Cerebellar nuclear complex (tissue), 1 donor: ENCODE measurements at places on chromosomes 12 and 14.

DNA sequence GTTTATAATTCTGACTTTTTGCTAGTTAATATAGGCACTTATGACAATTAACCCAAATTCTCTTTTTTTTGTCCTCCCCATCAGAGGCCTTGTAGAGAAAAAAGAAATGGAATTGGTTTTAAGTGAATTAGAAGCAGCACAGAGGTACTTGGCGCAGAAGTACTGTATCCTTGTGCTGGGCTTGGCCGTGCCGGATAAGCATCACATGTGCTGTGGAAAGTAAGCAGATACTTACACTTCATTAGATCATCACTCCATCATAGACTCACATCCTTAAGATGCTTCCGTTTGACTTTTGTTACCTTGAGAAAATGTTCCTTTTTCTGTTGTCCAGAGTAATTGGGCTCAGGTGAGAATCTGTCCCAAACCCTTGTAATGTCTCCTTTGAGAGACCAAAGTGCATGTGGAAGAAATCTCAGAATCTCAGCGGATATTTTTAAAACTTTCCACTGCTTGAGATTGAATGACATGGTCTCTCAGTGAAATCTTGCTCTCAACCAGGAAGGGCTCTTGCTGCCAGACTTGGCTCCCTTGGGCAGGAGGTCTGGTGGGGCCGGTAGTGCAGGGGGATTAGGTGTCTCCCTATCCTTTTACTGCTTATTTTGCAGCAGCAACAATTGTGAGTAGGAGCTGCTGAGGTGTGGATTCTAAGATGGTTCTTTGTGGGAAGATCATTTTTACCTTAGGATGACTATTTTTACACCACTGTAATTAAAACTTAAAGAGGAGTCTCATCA is 24.8 kb downstream of the PPP1R36 start:
- no peak for DNase-seq

DNA sequence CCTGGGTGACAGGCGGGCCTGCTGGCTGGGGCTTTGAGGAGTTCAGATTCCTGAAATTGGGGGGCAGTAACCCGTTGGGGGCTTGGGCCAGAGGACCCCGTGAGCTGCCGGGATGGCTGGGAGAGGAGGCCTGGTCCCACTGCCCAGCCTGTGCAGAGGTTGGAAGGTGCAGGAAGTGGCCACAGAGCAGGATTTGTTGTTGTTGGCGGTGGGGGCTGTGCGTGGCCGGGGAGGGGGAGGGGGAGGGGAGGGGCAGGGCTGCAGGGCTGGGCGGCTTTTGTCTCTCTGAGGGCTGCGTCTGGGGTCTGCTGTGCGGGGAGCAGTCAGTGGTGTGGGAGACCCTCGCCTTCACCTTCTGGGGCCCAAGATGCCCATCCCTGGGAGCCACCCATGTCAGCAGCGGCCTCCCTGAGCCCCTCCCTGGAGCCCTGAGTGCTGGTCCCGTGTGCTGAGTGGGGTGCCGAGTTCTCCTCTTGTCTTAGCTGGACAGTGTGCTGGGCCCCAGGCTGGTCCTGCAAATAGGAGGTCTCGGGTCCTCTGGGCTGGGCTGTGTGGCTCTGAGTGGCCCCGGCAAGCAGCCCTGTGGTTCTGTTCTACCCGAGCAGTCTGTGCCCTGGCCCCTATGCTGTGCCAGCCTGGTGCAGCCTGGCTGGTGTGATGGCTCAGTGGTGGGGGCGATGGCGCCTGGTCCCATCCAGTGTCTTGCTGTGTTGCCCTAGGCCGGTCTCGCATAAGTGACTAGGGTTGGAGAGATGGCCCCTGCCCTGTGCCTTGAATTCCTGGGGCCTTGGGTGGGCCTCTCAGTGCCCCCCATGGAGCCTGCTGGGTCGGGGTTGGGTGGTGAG is 10.3 kb downstream of the KIF26A start:
- DNase-seq: no peak

DNA sequence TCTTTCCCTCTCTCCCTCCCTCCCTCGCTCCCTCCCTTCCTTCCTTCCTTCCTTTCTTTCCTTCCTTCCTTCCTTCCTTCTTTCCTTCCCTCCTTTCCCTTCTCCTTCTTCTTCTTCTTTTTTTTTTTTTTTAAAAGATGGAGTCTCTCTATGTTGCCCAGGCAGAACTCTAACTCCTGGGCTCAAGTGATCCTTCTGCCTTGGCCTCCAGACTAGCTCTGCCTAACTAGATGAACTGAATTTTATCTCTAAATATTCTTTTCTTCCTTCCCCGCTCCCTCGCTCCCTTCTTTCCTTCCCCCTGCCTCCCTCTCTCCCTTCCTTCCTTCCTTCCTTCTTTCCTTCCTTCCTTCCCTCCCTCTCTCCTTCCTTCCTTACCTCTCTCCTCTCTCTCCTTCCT is 170.5 kb upstream of the LHX5 start:
- no peak for DNase-seq

GRCh38 chr12:41992022-41992421 is 152.7 kb downstream of the GXYLT1 start:
- no peak for DNase-seq

- no peak for DNase-seq
Measured at GRCh38 chr12:114508529-114509129, 102.7 kb upstream of the TBX5 start.
